ENCODE measurements at places on chromosomes 7 and 10. TPM values are rescaled to one million over a fixed set of nuclear protein-coding genes. Genes with fewer than 3 reads are reported as not detected.

GRCh38 chr10:14573666-14574261 is 200.9 kb downstream of the FAM107B start:
- DNase-seq, result no peak

DNA sequence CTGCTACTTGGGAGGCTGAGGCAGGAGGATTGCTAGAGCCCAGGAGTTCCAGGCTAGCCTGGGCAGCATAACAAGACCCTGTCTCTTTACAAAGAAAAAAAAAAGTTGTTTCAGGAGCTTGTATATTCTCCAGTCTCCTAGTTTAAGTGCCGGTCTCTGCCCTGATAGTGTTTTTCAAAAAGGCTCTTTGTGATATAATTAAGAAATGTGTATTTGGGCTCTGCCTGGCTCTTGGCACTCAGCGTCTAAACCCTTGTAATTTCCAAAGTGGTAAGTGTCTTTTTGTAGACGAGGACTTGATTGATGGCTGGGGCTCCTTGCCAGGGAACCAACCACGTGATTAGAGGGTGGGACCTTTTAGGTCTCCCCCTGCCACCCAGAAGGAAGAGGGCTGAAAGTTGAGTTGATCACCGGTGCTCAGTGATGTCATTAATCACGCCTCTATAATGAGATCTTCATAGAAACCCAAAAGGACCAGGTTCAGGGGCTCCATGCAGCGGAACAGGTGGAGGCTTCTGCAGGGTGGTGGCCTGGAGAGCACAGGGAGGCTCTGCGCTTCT is 4.4 kb downstream of the EIF3B start:
- DNase-seq, result no peak

GRCh38 chr7:18320422-18320821 is 175.1 kb upstream of the HDAC9 start:
- no peak for DNase-seq

HOXA9 gene
- 1.6 TPM for polyA plus RNA-seq

ANKRD1 gene
- not detected for polyA plus RNA-seq

SPDYE2 gene
- not detected for polyA plus RNA-seq

Data from immature natural killer cell (primary cell).